ENCODE measurements at places on chromosomes 16 and 17.

GRCh38 chr17:43463241-43463640 is 20.5 kb upstream of the DHX8 start:
- DNase-seq: no peak

- no peak for DNase-seq
Observed at GRCh38 chr16:49129935-49130334, 151.7 kb downstream of the CBLN1 start.

DNA sequence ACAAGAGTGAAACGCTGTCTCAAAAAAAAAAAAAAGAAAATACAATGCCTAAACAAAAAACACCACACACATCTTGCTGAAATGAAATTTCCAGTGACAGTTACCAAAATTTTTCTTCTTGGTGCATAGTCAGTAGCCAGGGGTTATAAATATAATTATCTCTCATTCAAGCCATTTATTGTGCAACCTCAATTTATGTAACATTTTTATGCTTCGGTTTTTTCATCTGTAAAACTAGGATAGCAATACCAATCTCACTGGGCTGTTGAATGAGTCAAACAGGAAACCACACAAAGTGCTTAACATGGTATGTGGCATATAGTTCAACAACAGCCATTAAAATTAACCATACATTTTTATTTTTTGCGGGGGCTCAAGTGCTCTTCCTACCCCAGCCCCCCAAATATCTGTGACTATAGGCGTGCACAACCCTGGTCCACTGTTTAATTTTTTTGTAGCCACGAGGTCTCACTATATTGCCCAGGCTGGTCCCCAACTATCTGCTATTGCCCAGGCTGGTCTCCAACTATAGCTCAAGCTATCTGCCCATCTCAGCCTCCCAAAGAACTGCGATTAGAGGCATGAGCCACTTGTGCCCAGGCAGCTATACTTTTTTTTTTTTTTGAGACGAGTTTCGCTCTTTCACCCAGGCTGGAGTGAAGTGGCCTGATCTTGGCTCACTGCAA is 2.6 kb downstream of the COG4 start:
- peak; percentile 64 for DNase-seq

DNA sequence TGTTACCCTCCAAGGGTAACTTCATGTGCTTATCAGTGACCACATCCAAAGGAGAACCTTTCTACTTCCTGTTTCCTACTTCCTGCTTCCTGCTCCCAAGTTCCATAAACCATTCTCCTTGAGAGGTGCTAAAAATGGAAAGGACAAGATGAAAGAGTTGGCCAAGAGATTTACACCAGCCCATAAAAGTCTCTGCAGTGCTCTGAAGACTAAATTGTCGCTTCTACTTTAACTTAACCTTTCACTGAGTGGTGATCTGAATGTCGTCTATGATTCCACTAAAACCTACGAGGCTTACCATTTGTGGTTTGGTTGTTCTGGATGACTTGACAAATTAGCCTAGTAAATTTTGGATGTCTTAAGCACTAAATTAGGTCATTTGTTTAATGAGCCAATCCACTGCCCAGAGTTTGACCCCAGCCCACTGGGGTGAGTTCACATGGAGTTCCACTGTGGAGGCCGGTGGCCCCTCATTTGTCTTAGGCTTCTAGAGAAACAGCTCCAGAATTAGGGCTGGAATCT is 333.1 kb downstream of the FOXL1 start:
- no peak for DNase-seq

GRCh38 chr17:75906143-75906884 is 1.6 kb upstream of the MRPL38 start:
- no peak for DNase-seq

DNA sequence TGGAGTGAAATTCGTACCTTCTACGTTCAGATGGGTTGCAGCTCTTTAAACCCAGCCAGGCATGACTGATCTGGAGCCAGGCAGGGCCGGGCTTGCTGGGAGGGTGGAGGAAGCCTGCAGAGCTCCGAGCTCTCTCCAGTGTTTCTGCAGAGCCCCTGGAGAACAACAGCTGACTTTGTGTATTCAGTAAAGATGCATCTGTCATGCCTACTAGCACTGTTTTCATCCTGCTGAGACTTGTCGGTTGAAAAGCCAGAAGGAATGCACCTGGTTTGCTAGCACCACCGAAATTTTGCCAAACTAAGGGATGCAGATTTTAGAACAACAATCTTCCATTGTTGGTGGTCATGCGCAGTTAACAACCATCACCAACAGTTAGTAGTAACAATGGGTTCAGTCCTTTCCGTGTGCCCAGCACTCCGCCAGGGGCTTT is 22.4 kb upstream of the SCNN1B start:
- DNase-seq: peak; percentile 96
